ENCODE measurements at places on chromosomes 5 and 9. TPM values are rescaled to one million over a fixed set of nuclear protein-coding genes. Genes with fewer than 3 reads are reported as not detected.

DNA sequence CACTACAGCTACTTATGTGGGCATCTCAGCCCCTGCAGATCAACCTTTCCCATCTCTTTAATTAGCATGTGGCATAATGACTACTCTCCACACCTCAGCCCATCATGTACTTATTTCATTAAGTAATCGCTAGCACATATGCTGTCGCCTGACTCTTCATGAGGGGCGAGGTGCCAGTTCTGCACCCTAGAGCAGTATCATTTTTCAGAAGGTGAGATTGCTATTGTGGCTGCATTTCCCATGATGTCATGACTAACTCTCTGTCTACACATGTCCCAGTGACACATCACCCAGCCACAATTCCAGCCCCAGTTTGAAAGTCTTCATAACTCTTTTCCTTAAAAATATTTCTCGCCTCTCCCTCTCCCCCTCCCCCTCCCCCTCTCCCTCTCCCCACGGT lies 7.6 kb upstream of the F2RL1 start:
- no peak for DNase-seq

- peak; percentile 68 for DNase-seq
These were observed 74.8 kb downstream of the ICE1 start for GRCh38 chr5:5497152-5497788.

DNA sequence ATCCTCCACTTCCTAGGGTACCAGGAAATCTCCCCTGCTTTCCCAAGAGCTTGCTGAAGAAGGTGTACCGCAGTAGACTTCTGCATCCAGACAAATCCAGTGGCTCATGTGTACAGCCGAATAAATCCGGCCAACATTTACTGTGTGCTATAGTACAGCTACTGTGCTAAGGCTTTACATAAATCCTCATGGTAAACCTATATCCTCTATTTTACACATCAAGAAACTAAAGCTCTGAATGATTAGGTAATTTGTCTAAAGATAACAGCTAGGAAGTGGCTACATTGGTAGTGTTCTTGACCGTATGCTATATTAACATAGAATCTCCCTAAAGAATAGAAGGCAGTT lies 511 bp upstream of the WDR41 start:
- DNase-seq, result no peak

GRCh38 chr9:110579034-110579861 lies at the start of gene SVEP1:
Gene SVEP1 (minus strand): TSS chr9:110579741. CDS start chr9:110579543, 198 bp downstream.
- peak; percentile 87 for DNase-seq

- DNase-seq, result no peak
These were observed 6.8 kb downstream of the ENHO start for GRCh38 chr9:34515959-34516358.

- DNase-seq, result no peak
These were observed 42.4 kb upstream of the MACIR start for GRCh38 chr5:103216137-103216536.

DNA sequence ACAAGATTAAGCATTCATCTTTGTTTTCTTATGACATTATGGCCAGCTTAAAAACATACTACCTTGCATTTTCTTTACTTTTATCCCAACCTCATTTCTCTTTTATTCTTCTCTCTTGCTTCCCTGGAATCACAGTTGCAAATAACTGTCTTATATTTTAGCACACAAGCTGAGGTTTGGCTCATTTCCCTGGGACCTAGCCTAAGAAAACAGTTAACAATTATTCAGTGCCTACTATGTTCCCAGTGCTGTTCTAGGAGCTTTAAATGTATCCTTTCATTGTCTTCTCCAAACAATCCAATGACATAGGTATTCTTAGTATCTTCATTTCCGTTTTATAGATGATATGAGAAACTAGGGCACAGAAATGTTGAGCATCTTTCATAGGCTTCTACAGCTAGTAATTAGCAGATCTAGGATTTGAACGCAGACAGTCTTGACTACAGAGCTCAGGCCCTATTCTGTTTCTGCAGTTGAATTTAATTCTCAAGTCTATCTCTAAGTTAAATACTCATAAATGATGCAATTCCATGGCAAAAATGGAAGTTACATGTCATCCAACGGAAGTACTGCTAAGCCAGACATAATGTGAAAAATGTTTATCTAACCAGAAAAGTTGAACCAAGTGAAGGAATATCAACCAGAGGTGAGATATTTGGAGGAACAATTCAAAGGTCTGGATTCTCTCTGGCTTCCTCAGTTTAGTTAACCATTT lies 52.3 kb upstream of the MTAP start:
- DNase-seq, result no peak

DNA sequence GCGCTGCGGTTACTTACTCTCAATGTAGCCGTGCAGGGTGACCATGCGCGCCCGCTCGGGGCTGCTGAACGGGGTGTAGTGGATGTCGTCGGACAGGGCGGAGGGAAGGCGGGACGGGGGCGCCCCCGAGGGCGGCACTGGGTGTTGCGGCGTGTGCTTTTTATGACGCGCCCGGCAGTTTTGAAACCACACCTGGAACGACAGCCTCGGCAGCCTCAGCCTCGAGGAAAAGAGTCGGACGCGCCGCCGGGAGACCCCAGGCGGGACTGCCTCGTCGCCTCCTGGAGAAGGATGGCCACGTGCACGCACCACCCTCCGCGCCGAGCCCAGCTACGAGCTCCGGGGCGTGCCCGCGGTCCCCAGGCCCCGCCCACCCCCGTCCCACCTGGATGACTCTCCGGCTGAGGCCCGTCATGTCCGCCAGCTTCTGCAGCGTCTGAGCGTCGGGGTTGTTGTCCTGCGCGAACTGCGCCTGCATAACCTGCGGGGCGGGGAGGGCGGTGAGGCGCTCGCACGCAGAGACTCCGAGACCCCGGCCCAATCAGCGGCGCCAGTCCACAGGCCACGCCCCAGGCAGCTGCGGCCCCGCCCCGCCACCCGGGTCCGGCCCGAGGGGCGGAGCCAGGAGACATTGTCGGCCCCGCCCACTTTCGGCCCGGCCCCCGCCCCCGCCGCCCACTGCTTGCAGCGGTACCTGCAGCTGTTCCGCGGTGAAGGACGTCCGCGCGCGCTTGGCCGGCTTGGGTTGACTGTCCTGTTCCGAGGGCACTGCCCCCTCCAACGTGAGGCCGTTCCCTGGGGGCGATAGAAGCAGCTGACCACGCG lies 15.0 kb downstream of the LHX6 start:
- DNase-seq, result peak; percentile 72

- DNase-seq, result no peak
These were observed 220.7 kb upstream of the TMEM161B start for GRCh38 chr5:88489364-88489763.

DNA sequence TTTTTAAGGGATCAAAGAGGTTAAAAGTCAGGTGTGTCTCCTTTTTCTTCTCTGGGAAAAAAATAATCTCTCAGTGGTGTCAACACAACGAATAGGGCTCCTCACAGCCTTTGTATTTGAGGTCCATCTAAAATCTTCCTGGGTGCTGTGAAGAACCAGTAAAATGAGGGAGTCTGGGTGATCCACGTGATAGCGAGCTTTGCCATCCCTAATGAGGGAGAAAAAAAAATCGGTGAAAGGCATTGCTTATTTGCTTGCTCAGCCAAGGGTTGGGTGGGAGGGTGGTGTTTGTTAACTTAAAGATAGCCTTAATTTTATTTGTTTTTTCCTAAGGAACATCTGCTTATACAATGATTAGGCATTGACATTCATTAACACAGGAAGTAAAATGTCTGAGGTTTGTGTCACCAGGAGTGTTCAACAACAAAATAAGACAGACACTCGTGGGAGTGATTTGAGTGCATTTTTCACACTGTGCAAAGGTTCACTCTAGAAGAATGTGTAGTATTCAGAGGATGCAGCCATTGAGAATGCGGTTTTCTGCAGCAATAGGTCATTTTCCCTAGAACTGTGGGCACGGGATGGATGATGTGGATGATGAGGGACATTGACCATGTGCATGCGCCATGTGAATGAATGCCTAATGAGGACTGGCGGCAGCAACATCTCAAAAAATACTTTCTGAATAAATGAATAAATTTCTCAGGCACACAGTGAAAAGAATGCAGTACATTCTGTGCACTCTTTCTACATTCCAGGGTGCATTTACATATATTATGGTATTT lies 369.5 kb downstream of the NTRK2 start:
- no peak for DNase-seq

GRCh38 chr5:159187719-159188118 lies 21.6 kb downstream of the RNF145 start:
- no peak for DNase-seq

DNA sequence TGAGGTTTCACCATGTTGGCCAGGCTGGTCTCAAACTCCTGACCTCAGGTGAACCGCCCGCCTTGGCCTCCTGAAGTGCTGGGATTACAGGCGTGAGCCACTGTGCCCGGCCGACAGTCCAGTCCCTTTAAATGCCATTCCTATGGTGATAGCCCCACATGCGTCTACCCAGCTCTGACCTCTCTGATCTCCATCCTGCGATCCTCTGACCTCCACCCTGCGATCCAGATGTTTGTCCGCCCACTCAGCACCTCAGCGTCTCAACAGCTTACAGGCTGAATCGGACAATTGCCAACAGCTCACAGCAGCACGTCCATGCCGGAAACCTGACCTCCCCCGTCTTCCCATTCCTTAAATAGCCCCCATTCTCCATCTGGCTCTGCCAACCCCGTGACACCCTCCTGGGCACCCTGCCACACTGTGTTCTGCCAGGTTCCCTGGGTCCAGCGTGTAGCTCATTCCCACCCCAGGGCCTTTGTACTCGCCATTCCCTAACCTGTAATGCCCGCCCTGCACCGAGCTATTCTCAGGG lies 44.0 kb upstream of the RNU6ATAC start:
- DNase-seq, result peak; percentile 15

- no peak for DNase-seq
These were observed 73.0 kb upstream of the RAI14 start for GRCh38 chr5:34583167-34583566.

DNA sequence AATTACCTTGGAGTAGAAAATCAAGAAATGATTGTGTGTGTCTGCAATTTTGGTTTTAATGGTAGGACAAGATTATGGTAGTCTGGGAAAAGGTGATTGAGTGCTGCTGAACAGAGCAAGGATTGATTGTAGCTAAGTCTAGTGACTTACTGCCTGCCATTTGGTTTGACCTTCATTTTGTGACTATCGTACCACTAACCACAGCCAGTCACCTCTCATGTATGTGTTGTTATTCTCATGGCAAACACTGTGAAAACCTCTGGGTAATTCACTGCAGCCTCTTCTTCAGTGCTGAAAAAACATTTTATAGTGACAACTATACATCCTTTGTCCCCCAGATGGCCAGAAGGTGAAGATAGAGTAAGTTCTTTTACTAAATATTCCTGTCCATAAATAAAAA lies 37.5 kb downstream of the CTNNA1 start:
- no peak for DNase-seq

DNA sequence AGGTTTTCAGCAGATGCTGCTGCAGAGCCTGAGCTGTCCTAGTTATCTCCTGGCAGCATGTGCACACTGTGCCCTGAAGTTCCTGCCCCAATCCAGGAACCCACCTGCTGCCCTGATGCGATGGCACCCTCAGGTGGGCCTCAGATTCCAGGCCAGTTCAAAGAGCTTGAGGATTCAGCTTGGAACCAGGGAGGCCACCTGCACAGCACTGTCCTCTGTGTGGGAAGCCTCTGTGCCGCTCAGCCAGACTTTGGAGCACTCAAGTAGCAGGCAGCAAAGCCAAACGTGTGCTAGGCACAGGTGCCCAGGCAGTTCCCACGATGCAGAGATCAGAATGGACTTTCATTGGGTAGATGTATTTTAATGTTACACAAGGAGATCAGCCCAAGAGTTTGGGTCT lies 132.8 kb upstream of the RAPGEF1 start:
- DNase-seq, result no peak

GRCh38 chr5:111735583-111736270 lies 21.3 kb downstream of the NREP start:
- DNase-seq, result peak; percentile 71

DNA sequence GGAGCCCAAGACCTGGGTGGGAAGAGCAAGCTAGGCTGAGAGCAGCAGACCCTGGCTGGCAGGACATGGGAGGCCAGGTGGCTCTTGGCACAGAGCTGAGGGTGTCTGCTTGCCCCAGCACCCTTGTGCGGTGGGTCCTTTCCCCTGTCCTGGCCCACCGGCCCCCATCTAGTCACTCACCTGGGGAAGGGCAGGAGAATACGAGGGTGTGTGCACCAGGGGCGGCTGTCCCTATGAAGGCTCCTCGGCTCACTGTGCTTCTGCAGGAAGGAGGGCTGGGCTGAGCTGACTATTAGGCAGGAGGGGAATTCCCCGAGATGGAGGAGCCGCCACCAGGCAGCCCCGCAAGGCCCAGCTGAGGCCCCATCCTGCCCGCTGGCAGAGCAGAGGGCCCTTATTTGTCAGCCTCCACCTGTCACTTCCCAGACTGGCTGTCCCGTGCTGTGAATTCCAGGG lies 6.1 kb upstream of the TNIP1 start:
- DNase-seq, result peak; percentile 50

- DNase-seq, result no peak
These were observed 121.3 kb downstream of the RASGRF2 start for GRCh38 chr5:81081461-81081835.

DNA sequence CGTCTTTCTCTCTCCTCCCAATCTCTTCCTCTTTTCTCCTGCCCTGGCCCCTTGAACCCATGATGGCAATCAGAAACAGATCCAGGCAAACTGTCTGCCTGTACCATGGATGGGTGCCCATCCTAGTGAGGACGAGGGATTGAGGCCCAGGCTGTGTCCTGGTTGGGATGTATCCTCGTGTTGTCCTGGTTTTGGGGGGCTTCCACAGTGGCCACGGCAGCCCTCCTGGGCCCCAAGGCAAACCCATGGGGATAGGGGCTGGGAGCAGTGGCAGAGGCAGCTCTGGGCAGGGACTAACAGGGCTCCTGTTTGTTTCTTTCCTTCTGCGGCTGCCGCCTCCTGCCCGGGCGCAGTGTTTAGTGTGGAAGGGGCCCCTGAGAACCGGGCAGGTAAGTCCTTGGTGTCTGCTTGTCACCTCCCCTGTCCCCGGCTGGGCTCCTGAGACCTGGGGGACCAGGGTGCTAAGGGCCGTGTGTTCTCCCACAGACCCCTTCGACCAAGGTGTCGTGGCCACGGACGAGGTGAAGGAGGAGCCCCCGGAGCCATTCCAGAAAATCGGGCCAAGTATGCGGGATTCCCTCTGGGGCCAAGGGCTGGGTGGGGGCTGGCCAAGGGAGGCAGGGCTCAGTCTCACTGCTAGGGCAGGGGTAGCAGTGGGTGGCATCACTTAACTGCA lies 70.0 kb downstream of the AMBP start:
- DNase-seq, result peak; percentile 7

GRCh38 chr9:83403527-83404238 lies 134.5 kb downstream of the FRMD3 start:
- DNase-seq, result no peak

DNA sequence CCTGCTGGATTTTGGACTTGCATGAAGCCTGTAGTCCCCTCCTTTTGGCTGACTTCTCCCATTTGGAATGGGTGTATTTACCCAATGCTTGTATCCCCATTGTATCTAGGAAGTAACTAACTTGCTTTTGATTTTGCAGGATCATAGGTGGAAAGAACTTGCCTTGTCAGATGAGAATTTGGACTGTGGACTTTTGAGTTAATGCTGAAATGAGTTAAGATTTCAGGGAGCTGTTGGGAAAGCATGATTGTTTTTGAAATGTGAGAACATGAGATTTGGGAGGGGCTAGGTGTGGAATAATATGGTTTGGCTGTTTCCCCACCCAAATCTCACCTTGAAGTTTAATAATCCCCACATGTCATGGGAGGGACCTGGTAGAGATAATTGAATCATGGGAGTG lies 189.6 kb upstream of the CDKN2B start:
- DNase-seq, result no peak

- DNase-seq, result no peak
These were observed 3.0 kb upstream of the GLRX start for GRCh38 chr5:95825495-95825894.

LCN6 gene
- total RNA-seq, result not detected

CARTPT gene
- not detected for total RNA-seq

ACTBL2 gene
- total RNA-seq, result 0.09 TPM

PCDH12 gene
- 17.0 TPM for total RNA-seq

UGCG gene
- 39.0 TPM for total RNA-seq

MYO10 gene
- 40.6 TPM for total RNA-seq

RANBP3L gene
- 2.3 TPM for total RNA-seq

DCANP1 gene
- 0.43 TPM for total RNA-seq

All from lung (tissue), 17 donors.